Endothelial cell (in vitro differentiated cells): ENCODE measurements at places on chromosomes 1 and 21. TPM values are rescaled to one million over a fixed set of nuclear protein-coding genes. Genes with fewer than 3 reads are reported as not detected.

CZIB gene
- total RNA-seq, result 65.0 TPM

RUNX1 gene
- 18.7 TPM for total RNA-seq

RPAP2 gene
- total RNA-seq, result 30.0 TPM

DCDC2B gene
- total RNA-seq, result not detected

SPRR1B gene
- not detected for total RNA-seq

TDRD5 gene
- not detected for total RNA-seq

TRIM58 gene
- 1.4 TPM for total RNA-seq
